Hepatic stellate cell (primary cell): ENCODE measurements at places on chromosomes 12 and 14.
A peak's percentile ranks its signal among the peaks of the same experiment; 100 is the strongest.

DNA sequence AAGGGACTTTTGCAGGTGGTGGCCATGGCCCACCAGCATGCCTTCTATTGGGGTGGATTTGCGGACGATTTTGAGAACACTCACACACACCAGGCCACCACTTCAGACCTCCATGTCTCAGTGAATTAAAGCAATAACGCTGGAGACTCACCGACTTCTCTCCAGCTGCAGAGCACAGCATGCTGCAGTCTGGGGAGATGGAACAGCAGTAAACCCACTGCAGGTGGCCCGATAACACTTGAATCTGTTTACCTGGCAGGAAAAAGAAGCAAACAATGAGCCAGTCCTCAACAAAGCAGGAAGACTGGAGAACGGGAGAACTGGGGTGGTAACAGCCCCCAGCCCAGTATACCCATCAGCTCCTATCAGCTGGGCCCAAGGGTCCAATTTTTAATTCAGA is 21.6 kb downstream of the RFC5 start:
- DNase-seq: no peak

GRCh38 chr12:98819821-98820404 is 174.8 kb downstream of the APAF1 start:
- no peak for DNase-seq

GRCh38 chr14:90940318-90940962 is 120.0 kb downstream of the RPS6KA5 start:
- DNase-seq: no peak

GRCh38 chr12:100955139-100955538 is 160.6 kb downstream of the ANO4 start:
- DNase-seq: no peak

GRCh38 chr12:14958361-14959125 is 2.9 kb downstream of the ARHGDIB start:
- no peak for DNase-seq

- no peak for DNase-seq
Observed at GRCh38 chr12:128387811-128388422, 120.9 kb downstream of the TMEM132C start.

- no peak for DNase-seq
Observed at GRCh38 chr12:102427543-102427941, 52.8 kb downstream of the IGF1 start.

DNA sequence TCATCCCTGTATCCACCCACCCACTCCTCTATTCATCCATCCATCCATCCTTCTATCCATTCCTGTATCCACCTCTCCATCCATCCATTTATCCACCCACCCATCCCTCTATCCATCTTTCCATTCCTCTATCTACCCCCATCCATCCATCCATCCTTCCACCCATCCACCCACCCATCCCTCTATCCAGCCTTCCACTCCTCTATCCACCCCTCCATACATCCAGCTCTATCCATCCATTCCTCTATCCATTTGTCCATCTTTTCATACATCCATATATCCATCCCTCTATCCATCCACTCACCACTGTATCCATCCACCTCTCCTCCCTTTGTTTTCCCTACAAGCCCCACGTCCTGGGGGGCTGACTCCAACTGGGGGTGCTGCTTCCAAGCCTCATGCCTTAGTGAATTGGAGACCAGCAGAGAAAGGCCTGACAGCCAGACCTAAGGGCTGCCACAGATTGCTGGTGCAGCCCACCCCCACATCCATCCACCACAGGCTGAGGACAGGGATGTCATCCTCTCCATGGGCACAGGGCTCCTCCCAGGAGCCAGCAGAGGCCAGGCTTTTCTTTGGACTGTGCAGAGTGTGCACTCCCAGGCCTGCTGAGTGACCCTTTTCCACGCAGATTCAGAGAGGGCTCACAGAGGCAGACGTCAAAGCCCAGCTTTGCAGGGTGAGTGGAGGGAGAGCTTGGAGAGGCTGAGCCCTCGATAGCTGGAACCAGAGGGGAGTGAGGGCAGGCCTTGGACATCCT is 18.9 kb upstream of the GPR132 start:
- DNase-seq: no peak

DNA sequence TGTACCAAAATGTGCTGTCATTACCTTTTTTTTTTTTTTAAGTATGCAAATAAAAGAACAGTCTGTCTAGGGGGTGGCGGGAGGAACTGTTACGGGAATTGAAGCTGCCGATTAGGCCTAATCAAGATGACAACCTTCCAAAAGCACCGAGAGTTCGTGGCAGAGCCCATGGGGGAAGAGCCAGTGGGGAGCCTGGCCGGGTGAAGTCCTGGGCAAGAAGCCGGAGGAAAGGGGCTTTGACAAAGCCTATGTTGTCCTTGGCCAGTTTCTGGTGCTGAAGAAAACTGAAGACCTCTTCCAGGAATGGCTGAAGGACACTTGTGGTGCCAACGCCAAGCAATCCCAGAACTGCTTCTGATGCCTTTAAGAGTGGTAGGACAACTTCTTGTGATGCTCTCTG is 42.6 kb downstream of the ACTN1 start:
- no peak for DNase-seq

GRCh38 chr14:50943943-50944646 is at the start of gene PYGL:
TSS of gene PYGL (minus strand) at chr14:50944483. CDS start at chr14:50944403, 80 bp downstream.
- DNase-seq: peak; percentile 78

GRCh38 chr14:93693914-93694313 is 94.4 kb downstream of the PRIMA1 start:
- DNase-seq: no peak

GRCh38 chr12:10147714-10148403 is 17.9 kb upstream of the CLEC7A start:
- DNase-seq: no peak

DNA sequence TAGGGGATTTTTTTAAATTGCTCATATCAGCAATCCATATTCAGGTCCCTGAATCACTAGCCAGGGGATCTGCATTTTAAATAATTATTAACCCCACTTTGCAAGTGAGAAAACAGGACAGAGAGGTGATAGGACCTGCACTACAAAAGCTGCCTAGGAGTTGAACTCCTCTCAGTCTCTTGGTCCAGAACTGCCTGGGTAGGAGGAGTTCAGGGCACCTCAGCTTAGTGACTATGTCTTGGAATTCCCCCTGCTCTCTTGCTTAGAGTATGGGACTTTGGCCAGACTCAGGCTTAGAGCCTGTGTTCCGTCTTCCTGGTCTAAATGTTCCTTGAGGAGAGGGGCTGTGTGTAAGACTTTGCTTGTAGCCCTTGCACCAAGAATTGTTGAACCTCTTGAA is 68.2 kb upstream of the WSCD2 start:
- no peak for DNase-seq

DNA sequence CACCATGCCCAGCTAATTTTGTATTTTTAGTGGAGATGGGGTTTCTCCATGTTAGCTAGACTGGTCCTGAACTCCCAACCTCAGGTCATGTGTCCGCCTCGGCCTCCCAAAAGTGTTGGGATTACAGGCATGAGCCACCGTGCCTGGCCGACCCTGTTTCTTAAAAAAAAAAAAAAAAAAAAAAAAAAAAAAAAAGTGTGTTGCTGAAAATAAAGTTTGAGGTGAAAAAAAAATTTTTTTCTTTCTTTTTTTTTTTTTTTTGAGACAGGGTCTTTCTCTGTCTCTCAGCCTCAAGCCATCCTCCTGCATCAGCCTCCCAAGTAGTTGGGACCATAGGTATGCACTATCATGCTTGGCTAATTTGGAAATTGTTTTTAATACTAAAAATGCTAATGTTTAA is 11.3 kb downstream of the RBM25 start:
- DNase-seq: no peak

DNA sequence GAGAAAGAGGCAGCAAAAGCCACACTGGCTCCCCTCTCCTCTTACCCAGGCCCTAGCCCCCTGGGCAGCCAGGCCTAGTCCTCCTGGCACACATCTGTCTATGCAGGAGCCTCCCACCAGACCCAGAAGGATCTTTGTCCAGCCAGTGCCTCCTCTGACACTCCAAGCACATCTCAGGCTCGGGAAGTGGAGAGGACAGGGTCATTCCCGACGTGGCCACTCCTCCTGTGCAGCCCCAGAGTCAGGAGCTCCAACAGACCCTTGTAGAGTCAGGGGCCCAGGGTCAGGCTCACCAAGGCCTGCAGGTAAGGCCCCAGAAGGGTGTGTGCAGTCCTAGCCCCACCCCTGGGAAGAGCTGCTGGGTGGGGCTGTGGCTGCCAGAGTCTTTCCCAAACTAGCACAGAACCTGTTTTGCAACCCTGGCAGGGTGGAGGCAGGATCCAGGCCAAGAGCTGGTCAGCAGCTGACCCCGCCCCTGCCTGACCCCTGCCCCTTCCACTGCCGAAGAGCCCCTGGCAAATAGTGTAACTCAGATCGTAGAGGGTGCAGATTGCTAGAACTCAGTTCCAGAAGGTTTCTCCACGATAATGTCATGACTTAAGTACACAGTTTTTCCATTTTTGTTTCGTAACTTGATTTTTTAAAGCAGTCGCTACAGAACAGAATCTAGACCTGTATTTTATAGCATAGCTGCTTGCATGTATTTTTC is 26.6 kb upstream of the PNMA1 start:
- DNase-seq: no peak

DNA sequence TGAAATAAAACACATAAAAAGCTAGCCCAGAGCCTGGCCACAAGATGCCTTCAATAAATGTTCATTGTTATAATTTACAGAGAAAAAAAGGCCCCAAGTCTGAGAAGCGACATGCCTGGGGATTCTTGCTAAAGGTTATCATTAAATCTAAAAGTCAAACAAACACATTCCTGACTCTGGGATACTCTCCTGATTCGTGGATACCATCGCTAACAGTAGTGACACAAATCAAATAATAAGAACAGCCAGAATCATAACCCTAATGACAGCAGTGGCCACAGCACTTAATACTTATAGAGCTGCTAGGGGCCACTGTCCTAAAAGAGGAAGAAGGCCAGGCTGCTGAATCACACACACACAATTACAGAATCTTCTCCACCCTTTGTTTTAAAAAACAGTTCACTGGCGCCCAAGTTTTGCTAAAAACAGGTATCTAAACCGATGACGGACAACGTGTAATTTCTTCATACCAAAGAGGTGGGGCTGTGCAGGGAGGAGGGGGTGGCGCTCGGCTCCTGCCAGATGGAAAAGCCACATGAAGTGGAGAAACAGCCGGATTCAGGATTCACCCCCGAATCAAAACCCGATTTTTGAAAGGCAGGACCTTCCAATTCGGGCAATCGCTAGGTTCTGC is 1.2 kb downstream of the CLIP1 start:
- DNase-seq: peak; percentile 33

- DNase-seq: no peak
Observed at GRCh38 chr14:52069307-52070050, 620 bp upstream of the NID2 start.

DNA sequence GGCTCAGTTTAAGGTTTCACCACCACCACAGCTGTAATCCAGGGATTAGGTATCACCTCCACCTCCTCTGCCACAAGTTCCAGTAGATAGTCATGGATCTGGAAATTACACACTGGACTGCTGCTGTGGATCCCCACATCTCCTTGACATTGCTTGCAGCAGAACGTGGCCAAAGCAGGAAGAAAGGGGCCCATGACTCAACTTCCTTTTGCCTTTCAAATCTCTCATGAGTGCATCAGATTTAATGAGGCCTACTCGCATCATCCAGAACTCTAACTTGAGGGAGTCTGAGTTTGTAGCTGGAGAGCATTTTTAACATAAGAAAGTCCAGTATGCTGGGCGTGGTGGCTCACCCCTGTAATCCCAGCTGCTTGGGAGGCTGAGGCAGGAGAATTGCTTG is 29.2 kb upstream of the TMED10 start:
- DNase-seq: no peak

DNA sequence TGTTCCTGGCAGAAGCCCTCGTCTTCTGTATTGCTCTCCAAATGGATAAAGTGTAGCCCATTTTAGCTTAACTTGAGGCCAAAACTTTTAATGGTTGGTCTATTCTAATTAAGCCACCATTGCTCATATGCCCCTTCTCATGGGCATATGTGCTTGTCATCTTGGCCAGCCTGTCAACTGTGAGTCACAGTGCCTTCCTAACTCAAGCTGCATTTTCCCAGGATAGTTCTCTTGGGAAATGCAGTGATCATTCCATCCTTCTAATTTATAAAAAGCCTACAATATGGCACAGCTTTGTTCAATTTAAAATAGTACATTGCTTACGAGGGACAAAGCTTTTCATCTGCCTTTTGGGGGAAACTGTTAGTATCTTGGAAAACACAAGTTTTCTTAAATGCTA is 6.6 kb downstream of the PTHLH start:
- no peak for DNase-seq

DNA sequence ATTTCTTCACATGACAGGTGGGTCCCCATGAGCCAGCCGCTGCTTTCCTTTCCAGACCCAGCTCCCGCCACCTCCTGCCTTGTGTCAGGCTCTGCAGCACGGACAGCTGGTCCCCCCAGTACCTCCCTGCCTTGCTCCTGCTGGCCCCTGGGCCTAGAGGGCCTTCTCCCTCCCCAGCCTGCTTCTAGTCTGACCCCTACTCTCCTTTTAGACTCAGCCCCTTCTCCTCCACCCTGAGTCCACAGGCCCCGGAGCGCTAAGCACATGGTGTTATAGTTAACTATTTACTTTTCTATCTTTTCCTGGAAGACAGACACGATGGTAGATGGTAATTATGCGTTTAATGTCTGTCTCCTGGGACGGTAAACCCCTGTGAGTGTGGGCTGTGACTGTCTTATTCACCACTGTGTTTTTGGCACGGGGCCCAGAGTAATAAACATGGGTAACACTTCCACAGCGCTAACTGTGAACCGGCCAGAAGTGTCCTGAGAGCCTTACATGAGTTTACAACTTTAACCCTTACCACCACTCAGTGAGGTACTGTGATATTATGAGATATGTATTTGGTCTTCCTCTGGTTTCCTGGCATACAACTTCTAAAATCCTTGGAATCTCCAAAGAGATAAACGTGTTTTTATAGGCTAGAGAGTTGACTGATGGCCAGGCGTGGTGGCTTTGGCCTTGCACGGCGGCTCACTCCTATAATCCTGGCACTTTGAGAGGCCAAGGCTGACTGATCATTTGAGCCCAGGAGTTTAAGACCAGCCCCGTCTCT is 41.2 kb downstream of the DGLUCY start:
- DNase-seq: no peak

GRCh38 chr12:121005346-121005815 is 10.9 kb downstream of the C12orf43 start:
- DNase-seq: peak; percentile 59

DNA sequence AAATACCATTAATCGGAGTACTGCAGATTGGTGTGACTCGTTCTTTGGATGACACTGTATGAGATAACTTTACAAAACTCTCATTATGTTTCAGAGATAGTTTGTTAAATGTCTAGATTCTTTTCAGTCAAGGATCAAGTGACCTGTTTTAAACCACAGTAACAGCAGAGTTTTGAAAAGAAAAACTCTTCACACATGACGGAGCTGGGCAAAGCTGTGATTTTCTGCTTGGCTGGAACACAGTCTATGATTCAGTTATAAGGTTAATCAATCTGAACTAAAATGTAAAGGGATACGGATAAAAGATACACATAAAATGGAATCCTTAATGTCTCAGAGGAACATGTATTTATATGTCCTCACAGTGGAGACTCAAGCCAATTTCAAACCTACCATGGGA is 573.2 kb downstream of the PRKD1 start:
- DNase-seq: no peak
